ENCODE measurements at places on chromosomes 7 and 10.

DNA sequence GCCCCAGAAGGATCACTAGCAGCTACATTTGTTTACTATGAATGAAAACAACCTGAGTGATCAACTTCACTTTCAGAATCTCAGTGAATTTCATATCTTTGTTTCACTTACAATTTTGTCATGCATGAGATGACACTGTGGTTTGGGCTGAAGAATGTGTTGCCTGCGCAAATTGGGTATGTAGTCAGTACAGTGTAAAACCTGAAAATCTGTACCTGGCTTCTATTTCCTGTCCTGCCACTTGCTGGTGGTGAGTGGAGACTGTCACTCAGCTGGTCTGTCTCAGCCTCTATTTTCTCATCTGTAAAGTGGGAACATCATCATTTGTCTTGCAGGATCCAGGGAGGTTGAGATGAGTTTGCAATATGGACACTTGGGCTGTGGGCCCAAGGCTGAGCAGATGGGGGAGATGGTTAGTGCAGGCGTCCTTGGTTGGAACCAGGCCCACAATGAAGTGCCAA, 118.0 kb downstream of the WDFY4 start:
- peak; percentile 10 for DNase-seq

- no peak for DNase-seq
These were observed 363.8 kb downstream of the PRPF18 start for GRCh38 chr10:13950543-13950939.

- no peak for DNase-seq
These were observed 335.3 kb downstream of the SUGCT start for GRCh38 chr7:40470091-40470592.

DNA sequence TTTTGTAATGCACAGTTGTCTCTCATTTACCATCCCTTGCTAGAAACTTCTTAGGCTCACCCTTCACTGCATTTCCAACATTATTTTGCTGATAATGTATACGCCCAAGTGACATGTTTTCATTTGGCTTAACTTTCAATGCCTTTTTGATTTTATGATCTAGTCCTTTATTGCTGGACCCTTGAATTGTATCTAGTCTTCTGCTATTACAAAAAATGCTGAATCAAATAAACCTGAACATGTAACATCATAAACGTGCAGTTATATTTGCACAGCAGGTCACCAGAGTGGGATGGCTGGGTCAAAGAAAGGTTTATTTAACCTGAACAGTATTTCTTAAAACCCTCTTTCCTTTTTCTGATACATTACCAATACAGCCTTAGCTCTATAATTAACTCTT, 63.0 kb downstream of the MINDY3 start:
- no peak for DNase-seq

GRCh38 chr7:16889305-16889704, 7.5 kb upstream of the AGR3 start:
- DNase-seq, result no peak
